RWPE2 (cell line): ENCODE measurements at places on chromosomes 7 and 10.

DNA sequence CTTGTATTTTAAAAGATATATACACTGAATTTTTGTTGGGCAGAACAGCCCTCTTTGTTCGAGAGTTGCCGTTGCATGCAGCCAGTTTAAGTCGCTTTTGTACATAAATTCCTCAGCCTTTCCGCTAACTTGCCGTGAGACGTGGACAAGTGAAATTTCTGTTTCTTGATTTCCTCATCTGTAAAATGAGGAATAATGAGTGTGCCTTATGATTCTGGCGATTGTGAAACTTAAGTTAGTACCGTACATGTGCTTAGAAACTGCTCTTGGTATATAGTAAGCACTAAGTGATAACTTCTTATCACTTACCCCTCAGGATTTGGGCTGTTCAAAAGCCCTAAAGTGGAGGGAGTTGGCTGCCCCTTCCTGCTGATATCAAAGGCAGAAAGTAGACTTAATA is 1.4 kb downstream of the CCNJ start:
- DNase-seq = no peak

GRCh38 chr7:66591799-66592596 is 36.7 kb upstream of the KCTD7 start:
- DNase-seq = peak; percentile 92

- DNase-seq = no peak
Observed at GRCh38 chr10:109743574-109743973, 179.7 kb downstream of the XPNPEP1 start.

DNA sequence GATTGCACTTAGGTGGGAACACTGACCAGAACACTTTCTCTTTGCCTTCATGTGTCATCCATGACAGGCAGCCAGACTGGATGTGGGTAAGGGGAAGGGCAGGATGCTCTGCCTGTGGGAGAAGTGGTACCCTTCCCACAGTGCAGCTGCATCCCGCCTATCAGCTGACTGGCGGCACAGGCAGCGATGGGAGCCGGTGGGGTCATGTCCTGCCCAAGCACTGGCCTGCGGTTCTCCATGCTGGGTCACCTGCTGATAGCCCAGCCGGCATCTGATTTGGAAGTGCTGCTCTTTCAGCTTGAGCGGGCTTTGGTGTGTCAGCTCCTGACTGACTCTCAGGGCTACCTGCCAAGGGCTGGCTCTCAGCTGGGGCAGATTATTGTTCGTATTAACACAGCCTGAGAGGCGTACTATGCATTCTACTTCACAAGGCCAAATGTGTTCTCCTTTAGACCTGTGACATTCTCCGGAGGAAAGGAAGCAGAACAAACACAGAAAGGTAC is 105.2 kb upstream of the PDLIM1 start:
- no peak for DNase-seq

DNA sequence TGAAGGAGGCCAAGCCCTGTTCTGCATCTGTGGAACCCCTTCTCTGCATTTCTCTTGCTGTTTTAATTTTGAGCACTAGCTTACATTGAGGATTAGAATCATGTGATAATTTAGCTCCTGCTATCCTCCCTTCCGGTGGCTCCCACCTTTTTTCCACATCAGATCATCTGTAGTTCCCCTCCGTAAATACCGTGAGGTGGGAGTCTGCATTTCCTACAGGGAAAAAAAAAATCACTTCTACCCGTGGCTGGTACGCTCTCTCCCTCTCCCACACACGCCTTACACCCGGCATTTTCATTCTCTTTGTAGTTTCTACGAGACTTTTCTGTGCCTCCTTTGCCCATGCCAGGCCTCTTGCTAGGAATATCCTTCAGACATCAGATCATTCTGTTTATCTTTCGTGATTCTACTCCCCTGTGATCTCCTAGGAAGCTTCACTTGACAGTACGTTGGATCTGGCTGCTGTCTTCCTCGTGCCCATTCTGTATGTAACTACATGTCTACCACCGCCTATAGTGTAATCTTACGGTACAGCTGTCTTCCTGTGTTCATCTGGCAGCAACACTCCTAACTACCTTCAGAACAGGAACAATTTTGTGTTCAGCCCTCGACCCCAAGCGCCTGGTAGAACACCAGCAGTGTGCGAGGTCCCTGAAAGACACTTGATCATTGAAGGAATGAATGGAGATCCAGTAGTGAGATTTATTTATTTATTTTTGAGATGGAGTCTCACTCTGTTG is 41.7 kb upstream of the OCM start:
- DNase-seq = no peak

- no peak for DNase-seq
Observed at GRCh38 chr7:90736968-90737939, 141.1 kb downstream of the CDK14 start.

DNA sequence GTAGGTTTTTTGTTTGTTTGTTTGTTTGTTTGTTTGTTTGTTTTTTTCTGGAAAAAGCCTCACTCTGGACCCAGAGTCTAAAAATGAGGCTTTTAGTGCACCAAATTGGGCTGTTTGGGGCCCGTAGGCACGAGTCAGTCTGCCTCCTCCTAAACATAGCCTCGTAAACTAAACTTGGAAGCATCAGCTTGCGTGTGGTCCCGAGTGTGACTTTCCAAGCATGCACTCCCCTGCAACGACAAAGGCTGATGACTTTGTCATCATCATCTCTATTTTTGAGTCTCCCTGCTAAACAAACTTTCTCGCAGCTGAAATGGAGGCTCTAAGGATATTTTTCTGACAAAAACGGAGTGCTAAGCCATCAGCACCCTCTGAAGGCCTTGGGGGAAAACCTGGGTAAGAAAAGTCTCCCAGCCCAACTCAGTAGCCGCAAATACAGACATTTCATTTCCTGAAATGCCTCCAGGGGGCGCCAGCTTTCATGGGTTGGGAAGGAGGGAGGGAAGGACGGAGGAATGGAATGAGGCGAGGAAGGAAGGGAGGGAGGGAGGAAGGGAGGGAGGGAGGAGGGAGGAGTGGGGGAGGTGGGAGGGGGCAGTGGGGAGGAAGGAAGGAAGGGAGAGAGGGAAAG is 245.9 kb downstream of the KCNMA1 start:
- DNase-seq = no peak

DNA sequence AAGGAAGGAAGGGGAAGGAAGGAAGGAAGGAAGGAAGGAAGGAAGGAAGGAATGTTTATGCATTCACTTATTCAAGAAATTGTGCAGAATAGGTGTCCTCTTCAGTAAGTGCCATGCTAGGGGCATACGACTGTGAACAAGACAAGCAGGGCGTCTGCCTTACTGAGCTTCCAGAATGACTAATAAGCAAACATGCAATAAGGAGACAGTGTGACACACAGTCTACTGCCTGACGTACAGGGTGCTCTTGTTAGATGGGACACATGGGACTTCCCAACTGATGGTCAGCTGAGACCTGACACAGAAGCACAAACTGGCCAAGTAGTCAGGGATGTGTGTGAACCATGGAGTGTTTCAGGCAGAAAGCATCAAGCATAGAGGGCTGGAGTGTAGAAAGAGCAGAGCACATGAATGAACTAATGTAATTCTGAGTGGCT is 18.2 kb downstream of the DNAJC12 start:
- DNase-seq = no peak

DNA sequence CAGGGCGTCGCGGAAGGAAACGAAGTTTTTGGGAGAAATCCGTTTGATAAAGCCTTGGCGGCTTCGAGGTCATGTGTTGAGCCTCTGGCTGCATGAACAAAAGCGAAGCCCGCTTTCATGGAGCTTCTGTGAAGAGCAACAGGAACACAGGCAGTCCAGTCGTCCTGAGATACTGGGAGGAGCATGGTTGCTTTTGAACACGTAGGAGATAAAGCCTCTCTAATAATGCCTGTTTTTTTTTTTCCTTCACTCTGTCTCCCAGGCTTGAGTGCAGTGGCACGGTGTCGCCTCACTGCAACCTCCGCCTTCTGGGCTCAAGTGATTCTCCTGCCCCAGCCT is 473 bp upstream of the ZNF32 start:
- no peak for DNase-seq

DNA sequence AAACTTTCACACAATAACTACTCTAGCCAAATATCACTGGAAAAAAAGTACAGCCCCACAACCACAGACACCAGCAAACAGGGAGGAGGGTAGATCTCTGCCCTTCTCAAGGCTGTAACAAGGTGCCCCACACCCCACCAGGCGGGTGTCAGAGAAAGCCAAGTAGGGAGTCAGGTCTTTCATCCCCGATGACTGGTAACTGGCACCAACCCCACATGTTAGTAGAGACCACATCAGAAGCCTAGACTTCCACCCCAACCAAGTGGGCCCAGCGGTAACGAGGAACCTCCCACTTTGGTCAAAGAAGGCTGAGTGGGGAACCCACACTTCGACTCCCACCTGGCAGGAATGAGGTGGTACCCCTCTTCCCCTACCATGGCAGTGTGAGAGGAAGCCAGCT is 16.4 kb upstream of the RUFY2 start:
- DNase-seq = no peak

GRCh38 chr7:36985316-36985715 is 261.0 kb upstream of the AOAH start:
- DNase-seq = no peak

GRCh38 chr7:131103997-131104396 is 223.7 kb upstream of the MKLN1 start:
- no peak for DNase-seq

GRCh38 chr10:124083047-124083739 is 10.2 kb downstream of the CHST15 start:
- DNase-seq = no peak

DNA sequence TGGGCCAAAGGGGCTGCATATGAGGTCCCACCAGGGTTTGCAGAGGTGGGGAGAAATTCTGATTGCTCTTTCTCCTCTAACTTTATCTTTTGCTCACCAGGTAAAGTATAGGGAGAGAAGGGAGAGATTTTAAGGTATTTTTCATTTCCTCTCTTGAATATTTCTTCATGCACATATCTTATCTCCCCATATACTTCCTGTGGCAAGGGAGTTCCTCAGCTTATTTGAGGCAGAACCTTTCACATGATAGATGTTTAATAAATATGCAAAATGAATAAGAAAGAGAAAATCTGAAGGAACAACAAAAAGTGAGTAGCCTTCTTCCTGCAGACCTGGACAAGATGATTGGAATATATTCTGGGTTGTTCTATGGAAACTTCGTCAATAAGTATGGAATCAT is 67.4 kb upstream of the PDCD4 start:
- DNase-seq = no peak

DNA sequence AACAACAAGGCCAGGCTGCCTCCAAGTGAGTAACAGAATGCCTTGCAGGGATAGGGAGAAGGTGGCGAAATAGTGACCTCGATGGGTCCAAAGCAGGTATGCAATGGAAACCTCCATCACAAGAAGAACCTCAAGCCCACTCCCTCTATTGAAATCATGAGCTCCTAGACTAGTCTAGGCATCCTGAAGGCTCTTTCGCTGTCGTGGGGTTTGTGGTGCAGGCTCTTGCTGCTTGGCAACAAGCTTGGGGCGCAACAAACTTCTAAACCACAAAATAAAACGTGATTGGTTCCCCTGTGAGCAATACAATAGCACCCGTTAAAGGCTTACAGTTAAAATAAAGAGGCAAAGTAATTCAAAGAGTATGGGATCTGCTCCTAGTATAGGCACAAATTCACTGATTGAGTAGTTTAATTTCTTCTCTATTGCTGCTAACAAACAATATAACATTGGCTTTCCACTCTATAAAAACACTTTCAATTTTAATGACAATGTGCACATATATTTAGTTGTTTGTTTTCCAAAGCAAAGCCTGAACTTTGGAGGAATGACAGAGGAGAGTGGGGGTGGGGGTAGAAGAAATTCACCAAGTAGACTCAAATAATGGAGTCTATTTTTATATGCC is 64.1 kb downstream of the C10orf67 start:
- DNase-seq = no peak

- no peak for DNase-seq
Observed at GRCh38 chr10:101389986-101390531, 36.1 kb downstream of the BTRC start.

DNA sequence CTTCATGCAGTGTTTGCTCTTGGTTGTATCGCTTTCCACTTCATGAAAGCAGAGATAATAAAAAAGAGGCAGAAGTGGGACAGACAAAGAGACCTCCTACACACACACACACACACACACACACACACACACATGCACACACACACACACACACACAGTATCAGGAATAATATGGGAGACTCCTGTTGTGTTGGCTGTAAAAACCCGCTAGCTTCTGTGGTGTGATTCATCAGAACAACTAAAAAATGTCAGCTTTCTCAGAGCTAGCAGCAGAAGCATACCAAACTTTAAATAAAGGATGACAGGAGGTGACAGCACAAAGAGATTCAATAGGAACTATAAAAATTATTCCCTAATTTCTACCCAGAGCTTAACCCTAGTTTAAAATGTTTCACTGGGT is 148.2 kb upstream of the LRRTM3 start:
- DNase-seq = no peak

GRCh38 chr7:116665332-116665996 is 6.5 kb upstream of the MET start:
- DNase-seq = no peak

DNA sequence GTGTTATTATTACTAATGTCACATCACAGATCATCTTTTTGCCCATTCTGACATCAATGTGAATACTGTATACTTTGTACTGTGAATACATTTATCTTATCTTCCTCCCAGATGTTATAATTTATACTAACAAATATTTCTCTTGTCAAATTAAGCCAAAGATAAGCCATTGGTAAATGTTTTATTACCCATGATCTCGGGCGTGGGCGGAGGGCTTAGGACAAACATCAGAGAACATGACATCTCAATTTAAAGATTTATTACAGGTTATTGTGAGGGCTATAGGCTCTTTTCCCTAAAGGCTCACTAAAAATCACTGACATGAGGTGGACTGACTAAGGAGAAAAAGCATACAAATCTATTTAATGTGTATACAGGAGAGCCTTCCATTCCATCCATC is 58.2 kb upstream of the DGKB start:
- no peak for DNase-seq

- no peak for DNase-seq
Observed at GRCh38 chr10:87761892-87762291, 56.1 kb downstream of the ATAD1 start.

DNA sequence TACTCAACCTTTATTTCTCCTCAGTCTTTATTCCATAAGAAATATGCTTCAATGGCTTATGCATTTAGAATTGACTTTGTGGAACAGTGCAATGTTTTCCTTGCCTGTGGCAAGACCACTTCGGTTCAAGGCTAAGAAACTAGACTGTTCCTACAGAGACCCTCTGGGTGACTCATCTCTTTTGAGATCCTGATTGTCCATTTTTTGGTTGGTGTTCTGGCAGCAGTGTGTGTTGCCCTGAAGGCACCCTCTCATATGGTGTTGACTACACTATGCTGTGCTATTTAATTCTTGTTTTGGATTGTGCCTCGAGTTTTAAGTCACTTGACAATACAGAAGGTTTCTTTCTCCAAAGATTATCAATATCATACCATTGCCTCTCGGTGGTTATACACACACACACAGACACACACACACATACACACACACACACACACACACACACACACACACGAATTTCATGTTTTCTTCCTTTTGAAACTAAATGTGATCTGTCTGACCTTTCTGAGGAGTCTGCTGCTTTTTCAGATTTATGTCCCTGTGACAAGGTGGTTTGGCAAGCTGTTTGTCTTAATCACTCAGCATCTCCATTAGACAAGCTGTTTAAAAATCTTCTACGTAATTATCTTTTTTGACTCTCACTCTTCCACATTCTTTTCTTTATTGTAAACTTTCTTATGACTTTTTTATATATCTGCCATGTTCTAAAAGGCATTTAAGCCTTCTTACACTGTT is 187.2 kb downstream of the VTI1A start:
- DNase-seq = no peak
